ENCODE measurements at places on chromosomes 1 and 21.

GRCh38 chr1:88983791-88984559 is 8.5 kb downstream of the KYAT3 start:
- no peak for DNase-seq

DNA sequence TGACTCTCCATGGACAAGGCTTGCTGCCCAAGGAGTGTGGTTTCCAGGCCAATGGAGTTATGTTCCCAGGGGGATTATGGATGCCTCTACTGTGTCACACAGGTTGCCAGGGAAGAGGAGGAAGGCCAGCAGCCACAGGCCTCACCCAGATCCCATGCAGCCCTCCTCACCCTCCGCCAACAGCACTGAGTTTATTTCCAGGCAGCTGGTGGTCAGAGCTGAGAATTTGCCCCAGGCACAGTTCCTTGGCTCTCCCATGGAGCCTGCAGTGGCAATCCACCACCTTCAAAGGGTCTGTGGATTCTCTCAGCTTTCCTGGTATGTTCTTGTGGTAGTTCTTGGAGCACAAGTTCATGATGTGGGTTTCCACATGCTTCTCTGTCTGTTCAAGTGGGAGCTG is 79.2 kb downstream of the NTNG1 start:
- DNase-seq = no peak

DNA sequence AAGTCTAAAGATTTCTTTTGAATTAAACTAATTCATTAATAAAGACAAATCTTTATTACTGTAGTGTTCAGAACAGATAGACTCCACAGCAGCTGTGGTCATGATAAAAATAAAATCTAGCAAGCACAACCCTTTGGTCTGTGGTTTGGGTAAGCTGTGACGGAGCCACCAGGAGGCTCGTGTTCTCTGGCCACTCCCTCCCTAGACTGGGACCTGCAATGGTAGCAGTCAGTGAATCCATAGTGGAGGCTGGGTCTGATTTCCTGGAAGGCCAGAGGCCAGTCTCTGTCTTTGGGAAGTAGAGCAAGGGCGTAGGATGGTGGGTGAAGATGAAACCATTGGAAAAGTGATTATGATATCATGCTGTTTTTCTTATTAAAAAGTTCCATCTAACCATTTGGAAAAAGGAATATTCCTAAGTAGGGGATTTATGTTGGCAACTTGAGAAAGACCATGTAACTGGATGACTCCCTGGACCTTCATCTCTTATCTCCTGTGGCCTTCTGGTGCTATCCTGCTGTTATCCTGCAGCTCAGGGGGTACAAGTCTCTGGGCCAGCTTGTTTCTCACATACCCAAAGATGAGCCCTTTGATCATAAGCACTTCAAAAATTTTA is 39.0 kb downstream of the TENT5C start:
- no peak for DNase-seq

GRCh38 chr1:222781251-222781650 is 33.6 kb upstream of the DISP1 start:
- DNase-seq = no peak

DNA sequence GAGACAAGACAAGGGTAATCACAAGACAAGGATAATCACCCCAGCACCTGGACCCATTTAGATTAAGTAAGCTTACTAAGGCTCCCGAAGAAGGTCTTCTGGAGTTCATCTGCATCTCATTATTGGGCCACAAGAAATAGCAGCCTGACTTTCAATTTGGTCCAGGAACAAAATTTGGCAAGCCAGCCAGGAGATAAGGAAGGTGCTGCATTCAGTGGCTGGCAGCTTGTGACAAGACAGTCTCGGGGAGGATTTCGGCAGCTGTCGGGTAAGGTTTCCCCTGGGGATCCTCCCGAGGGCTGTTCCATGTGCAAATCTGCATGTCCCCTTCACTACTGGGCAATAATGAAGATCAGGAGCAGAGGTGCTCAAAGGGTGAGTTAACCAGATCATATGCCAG is 195.2 kb downstream of the FCRL5 start:
- DNase-seq = no peak

DNA sequence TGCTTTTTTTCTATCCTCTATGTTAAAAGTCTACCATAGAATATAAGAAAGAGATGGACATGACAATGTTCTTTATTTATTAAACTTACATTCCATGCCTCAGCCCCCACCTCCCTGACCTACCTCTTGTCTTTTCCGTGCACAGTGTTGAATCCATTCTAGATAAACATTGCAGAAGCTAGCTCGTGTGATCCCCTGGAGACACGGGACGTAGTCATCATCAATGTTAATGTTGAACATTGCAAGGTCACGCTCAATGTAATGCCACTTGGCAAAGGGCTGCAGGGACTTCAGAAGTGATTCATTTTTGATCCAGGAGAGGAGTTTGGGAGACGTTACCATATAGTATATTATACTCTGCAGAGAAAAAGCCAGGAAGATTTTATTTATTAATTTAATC is 66.4 kb downstream of the NTPCR start:
- no peak for DNase-seq

GRCh38 chr1:91622616-91623015 is 122.0 kb downstream of the CDC7 start:
- no peak for DNase-seq

GRCh38 chr1:243713470-243714186 is 136.4 kb downstream of the AKT3 start:
- no peak for DNase-seq

- no peak for DNase-seq
Measured at GRCh38 chr1:91651661-91652071, 151.0 kb downstream of the CDC7 start.

GRCh38 chr1:59072583-59072947 is 224.3 kb upstream of the FGGY start:
- no peak for DNase-seq

- no peak for DNase-seq
Measured at GRCh38 chr1:31041529-31041928, 24.0 kb downstream of the PUM1 start.

DNA sequence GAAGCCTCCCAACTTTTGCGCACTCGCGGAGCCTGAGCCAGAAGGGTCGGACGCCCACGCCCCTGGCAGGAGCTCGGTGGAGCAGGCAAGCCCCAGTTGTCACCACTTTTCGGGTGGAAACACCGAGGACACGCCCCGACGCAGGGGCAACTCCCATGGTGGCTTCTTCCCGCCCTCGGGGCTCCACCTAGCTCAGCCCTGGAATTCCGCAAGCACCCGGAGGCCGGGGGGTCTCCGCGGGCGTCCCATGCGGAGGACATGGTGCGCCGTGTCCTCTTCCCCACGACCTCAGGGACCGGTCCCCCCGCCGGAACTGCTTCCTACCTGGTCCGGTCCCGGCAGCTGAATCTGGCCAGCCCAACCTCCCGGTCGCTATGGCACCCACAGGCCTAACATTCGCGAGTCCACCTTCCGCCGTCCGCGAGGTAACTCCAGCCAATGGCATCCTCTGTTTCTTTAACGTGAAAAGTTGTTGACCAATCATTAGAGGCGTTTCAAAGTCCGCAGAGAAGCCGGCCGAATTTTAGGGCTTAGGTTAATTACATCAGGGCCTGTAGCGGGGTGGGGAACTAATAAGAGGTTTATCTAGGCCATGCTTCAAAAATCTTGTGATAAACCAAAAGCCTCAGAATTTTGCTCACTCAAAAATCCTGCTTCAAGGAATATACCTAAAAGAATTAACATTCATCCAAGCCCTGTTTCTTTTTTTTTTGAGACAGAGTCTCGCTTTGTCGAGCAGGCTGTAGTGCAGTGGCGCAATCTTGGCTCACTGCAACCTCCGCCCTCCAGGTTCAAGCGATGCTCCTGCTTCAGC is at the start of gene STPG1:
STPG1 (minus strand) TSS at position 433 of the 814 bp plus-strand sequence. CDS start 12,394 bp downstream, outside the sequence.
- peak; percentile 63 for DNase-seq

- no peak for DNase-seq
Measured at GRCh38 chr1:245301921-245302320, 147.1 kb downstream of the KIF26B start.

GRCh38 chr1:17045634-17046333 is 8.0 kb downstream of the SDHB start:
- no peak for DNase-seq

- no peak for DNase-seq
Measured at GRCh38 chr1:67674260-67675011, 10.6 kb upstream of the GADD45A start.

GRCh38 chr1:204075139-204075521 is 2.2 kb downstream of the SOX13 start:
- DNase-seq = no peak

DNA sequence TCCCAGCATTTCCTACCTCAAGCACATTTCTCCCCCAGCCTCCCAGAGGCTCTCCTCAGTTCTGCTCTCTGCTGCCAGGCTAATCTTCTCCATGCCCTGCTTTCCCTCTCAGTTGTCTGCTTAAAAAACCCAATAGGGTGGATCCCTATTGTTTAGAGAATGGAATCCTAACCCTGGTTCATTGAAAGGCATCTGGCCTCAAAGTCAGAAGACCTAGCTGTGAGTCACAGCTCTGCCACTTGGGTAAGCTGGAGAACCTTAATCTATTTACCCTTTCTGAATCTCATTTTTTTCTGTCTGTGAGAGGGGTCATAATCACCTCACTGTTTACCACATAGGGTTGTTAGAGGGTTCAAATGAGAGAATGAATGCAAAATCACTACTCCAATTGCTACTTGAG is 12.5 kb upstream of the MYOC start:
- no peak for DNase-seq

DNA sequence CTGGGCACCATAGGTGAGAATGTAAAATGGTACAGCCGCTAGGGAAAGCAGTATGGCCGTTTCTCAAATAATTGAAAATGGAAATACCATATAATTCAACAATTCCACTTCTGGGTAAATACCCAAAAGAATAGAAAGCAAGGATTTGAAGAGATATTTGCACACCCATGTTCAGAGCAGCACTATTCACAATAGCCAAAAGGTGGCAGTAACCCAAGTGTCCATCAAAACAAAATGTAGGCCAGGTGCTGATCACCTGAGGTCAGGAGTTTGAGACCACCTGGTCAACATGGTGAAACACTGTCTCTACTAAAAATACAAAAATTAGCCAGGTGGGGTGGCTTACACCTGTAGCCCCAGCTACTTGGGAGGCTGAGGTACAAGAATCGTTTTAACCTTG is 62.1 kb downstream of the OLIG1 start:
- DNase-seq = no peak

DNA sequence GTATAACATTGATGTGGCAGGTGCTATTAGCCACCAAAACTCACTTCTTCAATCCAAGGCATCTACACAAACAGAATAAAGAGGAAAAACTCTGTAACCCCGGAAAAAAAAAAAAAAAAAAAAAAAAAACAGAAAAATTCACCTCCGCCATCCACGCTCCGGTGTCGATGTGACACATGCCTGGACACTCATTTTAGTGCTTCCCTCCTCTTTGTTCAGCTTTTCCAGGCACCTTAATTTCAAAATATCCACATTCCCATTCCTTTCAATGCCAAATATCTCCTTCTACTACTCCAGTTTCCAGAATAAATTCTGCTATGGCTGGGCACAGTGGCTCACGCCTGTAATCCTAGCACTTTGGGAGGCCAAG is 5.8 kb upstream of the RERE start:
- DNase-seq = no peak

- DNase-seq = no peak
Measured at GRCh38 chr1:56302878-56303277, 276.5 kb downstream of the PLPP3 start.

- no peak for DNase-seq
Measured at GRCh38 chr1:33381977-33382376, 48.9 kb downstream of the PHC2 start.

DNA sequence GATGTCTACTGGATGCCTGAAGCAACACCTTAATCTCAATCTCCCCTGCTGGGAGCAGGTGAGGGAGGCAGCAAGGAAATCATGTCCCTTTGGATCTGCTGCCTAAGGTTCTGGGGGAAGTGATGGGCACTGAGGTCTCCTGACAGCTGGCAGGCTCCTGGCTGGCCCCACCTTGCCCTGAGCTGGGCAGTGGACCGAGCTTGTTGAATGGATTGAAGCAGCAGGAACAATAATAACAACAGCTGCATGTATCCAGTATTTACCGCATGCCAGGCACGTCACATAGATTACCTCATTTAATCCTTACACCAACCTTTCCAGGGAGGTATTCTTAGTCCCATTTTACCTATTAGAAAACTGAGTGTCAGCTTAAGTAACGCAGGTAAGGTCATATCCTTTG is 133.9 kb downstream of the PLXNA2 start:
- DNase-seq = no peak

- DNase-seq = no peak
Measured at GRCh38 chr1:201229095-201229494, 38.5 kb downstream of the IGFN1 start.

- no peak for DNase-seq
Measured at GRCh38 chr1:161092621-161093028, 3.3 kb upstream of the NECTIN4 start.

GRCh38 chr1:7046891-7047290 is 261.6 kb downstream of the CAMTA1 start:
- DNase-seq = no peak

GRCh38 chr1:89525169-89525855 is 683 bp downstream of the LRRC8B start:
- DNase-seq = peak; percentile 13

DNA sequence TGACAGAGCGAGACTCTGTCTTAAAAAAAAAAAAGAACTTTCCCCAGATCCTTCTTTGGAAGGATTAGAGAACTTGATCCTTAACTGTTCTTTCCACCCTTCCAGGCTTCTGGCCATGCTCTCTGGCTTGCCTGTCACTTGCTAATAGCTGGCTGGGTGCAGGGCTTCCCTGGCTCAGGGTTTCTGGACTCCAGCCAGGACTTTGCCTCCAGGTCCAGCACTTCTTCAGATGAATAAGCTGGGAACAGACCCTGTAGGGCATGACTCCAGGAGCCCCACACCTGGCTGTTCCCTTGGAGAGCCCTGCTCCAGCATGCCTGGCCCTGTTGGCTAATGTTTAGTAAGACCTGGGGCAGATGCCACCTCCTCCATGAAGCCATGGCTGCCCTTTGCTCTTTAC is 3.3 kb upstream of the NT5C1A start:
- DNase-seq = no peak

DNA sequence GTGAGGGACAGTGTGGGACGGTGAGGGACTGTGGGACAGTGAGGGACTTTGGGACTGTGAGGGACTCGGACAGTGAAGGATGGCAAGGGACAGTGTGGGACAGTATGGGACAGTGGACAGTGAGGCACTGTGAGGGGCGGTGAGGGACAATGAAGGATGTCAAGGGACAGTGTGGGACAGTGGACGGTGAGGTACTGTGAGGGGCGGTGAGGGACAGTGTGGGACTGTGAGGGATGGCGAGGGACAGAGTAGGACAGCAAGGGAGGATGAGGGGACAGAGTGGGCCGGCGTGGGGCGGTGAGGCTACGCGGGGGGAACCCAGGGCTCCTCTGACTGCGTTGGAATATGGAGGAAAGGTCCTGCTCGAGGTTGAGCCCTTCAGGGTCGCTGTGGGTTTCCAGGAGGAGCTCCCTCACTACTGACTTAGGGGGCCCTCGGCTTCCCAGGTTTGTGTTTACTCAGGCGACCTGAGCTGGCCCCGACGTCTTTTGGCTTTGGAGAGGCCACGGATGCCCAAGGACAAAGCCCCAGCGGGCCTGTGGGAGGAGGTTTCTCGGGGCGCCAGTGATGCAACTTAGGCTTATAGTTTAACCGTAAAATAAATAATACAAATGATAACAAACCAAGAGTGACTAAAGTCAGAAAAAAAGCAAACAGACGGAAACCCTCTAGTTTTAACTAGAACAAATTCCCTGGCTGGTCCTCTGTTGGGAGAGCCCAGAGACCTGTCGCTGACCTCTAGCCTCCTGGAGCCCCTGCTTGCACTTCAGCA is 1.1 kb upstream of the ERRFI1 start:
- DNase-seq = no peak

Measured in stimulated activated CD4-positive, alpha-beta T cell treated with anti-CD3 and anti-CD28 coated beads, Interleukin-12 subunit alpha, Interleukin-12 subunit beta, amount 100 ng/mL, for 24 hours (primary cell).